Urothelium cell line (cell line): ENCODE measurements at places on chromosomes 11 and 22.
A peak's percentile ranks its signal among the peaks of the same experiment; 100 is the strongest.

- DNase-seq: no peak
These were observed 7.6 kb downstream of the TMEM121B start for GRCh38 chr22:17113600-17113999.

- DNase-seq: no peak
These were observed 54.7 kb upstream of the LYVE1 start for GRCh38 chr11:10622957-10623791.

DNA sequence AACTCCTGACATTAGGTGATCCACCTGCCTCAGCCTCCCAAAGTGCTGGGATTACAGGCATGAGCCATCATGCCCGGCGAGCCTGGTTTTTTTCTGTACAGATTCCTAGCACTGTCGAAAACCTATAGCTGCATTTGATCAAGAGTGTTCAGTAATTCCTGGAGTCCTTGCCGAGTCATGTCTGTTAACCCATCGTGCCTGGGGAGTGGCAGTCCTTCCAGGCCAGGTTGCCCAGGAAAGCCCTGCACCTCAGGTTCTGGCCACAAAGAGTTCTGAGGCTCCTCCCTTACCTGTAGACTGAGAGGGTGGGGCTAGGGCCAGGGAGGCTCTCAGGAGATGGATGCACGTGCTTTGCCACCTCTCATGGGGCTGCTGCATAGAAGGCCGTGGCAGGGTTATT is 17.0 kb downstream of the YDJC start:
- DNase-seq: no peak

- DNase-seq: no peak
These were observed 23.7 kb downstream of the ARVCF start for GRCh38 chr22:19992921-19993355.

DNA sequence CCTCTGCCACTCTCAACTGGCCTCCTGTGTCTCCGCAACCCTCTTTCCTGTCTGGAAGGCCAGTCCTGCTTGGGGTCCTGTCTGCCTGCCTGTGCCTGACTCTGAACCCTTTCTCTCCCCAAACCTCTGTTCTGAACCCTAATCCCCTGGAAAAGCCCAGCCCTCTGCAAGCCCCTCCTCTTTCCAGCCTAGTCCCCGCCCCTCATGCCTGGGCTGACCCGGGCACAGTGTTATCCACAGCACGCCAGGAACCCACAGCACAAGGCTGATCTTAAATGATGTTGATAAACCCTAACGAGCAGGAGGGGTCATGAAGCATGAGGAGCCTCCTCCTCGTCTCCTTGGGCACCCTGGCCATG is at the start of gene IFITM10:
IFITM10 (minus strand) TSS at position 115 of the 359 bp plus-strand sequence. CDS start 153 bp downstream, outside the sequence.
- no peak for DNase-seq

DNA sequence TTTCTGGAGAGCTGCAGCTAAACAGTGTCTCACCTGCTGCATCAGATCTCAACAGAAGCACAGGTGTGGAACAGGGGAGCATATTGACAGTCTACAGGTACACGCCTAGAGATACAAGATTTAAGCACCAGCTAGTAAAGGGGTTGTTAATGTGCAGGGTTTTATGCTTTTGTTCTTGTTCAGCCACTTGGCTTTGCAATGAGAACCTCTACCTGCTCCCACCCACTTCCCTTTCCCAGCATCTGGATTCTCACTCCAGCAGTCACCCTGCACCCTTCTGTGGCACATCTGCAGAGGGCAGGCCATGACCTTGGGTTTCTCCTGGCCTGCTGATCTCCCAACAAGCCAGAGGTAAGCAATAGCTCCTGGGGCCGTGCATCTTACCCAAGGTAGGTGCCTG is 446.6 kb downstream of the BUD13 start:
- DNase-seq: no peak

- no peak for DNase-seq
These were observed 21.2 kb downstream of the RSF1 start for GRCh38 chr11:77799338-77799737.

DNA sequence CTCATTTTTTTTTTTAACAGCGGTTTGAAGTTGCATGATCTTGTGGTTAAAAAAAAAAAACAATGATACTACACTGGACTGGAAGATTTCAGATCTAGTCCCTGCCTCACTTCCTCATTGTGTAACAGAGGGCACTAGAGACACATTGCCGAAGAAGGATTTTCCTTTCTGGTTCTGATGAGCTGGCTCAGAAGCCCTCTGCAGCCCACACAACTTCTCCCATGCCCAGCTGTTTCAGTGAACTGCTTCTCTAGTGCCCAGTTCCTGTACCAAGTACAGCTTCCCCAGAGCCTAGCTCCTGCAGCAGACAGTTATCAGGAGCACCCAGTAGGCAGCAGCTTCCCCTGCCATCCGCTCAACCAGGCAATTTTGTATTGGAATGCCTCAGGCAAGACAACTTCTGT is 29.5 kb upstream of the ANO5 start:
- DNase-seq: peak; percentile 6

DNA sequence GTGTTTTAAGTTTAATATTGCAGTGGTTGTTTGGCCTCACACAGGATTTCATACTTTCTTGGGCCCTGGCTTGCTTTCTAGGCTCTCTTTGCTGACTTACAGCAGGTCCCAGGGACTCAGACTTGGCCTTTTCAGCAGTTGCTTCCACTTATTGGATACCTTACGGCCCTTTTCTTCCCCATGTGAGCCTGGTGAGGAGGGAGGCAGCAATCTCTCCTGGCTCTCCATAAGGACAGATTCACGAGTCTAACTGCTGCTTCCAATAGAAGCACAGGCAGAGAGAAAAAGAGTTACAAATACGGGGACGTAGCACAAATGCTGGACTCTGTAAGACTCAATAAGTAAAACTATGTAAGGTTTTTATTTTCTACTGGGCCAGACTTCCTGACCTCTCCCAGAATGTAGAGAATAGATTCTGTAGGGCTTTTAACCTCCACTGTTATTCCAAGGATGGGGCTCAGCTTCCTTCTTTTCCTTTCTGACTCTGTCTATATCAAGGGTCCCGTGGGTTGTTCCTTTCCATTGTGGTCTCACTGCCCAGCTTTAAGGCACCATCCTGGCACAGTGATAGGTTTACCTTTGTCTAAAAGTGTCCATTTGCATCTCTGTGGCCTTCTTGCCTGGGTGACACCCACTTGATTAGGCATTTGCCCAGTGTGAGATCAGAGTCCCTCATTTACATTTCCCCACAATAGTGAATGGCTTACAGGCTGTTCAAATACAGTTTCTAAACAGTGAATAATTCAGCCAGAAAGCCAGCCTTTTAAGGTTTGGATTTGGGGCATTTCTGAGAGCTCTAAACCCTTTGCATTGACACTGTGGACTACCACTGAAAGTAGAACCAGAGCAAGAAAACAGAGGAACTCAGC is 92.8 kb downstream of the RASSF10 start:
- no peak for DNase-seq

- DNase-seq: no peak
These were observed 7.5 kb downstream of the C11orf24 start for GRCh38 chr11:68264244-68264643.

DNA sequence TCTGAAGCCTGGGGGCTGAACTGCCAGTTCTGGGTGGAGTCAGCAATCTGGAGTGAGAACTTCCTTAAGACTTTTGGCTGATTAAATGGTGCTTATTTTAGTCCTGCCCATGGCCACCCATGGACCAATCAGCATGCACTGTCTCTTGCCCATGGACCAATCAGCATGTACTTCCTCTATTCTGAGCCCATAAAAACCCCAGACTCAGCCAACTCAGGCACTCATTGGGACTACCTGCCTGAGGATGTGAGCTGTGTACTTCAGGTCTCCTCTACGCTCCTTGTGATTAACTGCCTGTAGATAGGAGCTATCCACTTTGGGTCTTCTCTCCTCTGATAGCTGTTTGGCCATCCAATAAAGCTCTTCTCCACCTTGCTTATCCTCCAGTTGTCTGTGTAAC is 342.3 kb upstream of the CCDC179 start:
- DNase-seq: no peak

GRCh38 chr11:86041975-86042378 is 26.9 kb downstream of the PICALM start:
- peak; percentile 79 for DNase-seq

DNA sequence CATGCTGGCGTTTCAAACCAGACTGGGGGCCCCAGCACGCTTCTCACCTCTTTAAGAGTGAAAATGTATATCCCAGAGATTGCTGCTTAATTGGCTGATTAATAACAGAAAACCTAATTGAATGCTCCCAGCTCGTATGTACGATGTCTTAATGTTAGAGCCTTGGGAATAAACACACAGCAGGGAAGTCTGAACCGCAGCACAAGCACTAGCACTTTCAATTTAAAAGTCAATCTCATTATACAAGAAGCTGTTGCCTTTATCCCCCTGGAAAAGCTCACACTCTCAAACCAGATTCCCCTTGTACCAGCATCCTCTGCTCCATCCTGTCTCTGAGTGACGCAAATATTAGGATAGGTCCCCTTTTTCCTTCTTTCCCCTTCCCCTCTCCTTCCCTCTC is 449.1 kb downstream of the MN1 start:
- no peak for DNase-seq

DNA sequence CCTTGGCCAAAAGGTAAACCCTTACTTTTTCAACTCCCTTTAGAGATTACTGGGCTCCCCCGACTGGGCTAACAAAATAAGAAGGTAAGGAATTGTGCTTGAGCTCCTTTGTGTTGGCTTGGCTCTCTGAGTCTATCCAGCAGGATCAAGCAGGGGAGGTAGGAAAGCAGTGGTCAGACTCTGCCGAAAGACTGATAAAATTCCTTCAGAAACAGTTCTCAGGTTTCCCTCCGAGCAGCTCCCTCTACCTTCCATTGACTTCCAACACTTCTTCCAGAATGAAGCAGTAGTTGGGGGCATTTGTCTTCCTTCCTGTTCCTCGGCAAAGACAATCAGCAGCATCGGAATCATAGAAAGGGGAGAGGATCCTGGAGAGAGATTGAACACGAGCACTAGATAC is 16.1 kb upstream of the CARD18 start:
- DNase-seq: no peak

DNA sequence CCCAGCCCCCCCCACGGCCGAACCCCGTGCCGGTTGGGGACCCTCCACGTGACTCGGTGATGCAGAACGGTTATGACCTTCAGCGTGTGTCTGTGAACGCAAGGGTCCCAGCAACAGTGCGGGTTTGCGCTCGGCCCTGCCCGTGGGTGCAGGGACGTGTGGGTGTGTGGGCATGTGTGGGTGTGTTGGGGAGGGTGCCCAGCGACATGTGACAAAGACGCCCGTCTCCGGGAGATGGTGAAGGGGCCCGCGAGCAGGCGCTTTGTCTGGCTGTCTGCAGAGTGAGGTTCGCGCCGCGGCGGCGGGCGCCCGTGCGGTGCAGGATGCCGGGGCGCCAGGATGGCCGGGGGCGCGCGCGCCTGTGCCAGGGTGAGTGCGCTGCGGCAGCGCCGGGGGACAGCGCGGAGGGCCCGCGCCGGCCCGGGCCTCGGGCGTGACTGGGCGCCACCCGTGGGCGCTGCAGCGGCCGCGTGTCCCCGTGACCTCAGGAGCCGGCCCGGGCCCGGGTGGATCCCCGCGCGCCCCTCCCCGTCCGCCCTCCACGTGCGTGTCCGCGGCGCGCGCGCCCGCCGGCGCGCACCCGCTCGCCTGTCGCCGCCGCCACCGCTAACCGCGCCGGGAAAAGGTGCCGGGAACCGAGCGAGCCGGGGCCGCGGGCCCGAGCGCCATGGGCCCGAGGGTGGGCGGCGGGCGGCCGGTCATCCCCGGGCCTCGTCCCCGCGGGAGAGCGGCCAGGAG is at the start of gene LRFN4:
LRFN4 (plus strand) TSS at position 569 of the 738 bp plus-strand sequence. CDS start 681 bp downstream, outside the sequence.
- DNase-seq: peak; percentile 74

DNA sequence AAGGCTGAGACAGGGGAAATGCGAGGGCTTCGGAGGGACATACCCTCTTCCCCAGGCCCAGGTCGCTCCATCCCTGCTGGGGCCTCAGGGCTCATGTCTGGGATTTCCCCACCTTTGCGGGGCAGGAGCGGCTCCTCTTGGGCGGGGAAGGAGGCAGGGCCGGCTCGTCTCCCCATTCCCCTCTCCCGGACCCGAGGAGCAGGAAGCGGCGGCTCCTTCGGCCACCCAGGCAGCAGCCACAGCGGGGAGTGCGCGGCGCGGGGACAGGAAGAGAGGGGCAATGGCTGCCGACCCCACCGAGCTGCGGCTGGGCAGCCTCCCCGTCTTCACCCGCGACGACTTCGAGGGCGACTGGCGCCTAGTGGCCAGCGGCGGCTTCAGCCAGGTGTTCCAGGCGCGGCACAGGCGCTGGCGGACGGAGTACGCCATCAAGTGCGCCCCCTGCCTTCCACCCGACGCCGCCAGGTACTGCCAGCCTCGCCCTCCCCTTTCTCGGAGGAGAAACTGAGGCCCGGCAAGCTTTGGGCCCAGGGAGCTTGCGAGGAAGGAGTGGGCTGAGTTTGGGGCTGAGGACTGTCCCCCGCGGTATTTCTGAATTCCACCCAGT is at the start of gene ANKK1:
ANKK1 (plus strand) TSS at position 175 of the 607 bp plus-strand sequence; CDS start at position 281, 106 bp downstream.
- no peak for DNase-seq

- no peak for DNase-seq
These were observed 42.3 kb upstream of the ETS1 start for GRCh38 chr11:128629516-128630106.

GRCh38 chr11:61341706-61342105 is 8.7 kb downstream of the TKFC start:
- no peak for DNase-seq

DNA sequence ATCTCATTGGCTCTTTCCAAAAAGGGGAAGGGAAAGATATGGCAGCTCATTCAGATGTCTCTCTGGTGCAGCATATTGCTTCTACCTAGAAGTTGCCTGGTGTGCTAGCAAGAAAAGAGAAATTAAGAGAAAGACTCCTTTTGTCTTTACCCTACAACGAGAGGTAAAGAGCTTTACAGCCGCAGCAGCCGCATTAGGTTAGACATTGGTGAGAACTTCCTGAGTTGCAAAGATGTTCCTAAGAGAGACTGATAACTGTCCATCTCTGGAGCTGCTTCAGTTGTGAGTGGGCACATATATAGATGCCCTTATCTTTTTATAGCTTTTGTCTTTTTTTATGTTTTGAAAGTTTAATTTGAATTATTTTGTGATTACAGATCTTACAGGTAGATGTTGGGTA is 80.8 kb upstream of the NNMT start:
- DNase-seq: no peak

- DNase-seq: peak; percentile 27
These were observed 325.7 kb downstream of the SHANK2 start for GRCh38 chr11:70926543-70927201.

- DNase-seq: no peak
These were observed 151.6 kb downstream of the FAT3 start for GRCh38 chr11:92376146-92376599.

DNA sequence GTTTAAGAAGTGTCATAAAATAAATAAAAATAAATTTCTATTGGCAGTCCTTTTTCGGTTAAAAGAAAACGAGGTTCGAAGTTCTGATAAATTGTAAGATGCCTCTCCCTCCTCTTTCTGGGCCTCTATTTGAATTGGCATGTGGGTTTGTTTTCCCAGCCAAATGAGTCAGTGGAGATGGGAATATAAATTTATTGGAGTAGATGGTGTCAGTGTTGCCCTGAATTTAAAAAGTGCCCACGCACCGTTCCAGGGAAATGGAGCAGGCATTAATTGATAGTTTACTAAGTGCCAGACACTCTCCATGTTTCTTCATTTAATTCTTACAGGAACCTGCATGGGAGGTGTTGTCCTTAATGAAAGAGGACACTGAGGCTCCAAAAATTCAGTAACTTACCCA is 119.2 kb downstream of the FEZ1 start:
- no peak for DNase-seq

- no peak for DNase-seq
These were observed 122.2 kb upstream of the SYN3 start for GRCh38 chr22:33180356-33180755.

GRCh38 chr11:110497231-110497978 is 67.7 kb downstream of the FDX1 start:
- no peak for DNase-seq
